ENCODE measurements at places on chromosomes 3 and 15. TPM values are rescaled to one million over a fixed set of nuclear protein-coding genes. Genes with fewer than 3 reads are reported as not detected.

LRRN1 gene
- total RNA-seq = not detected

MYEF2 gene
- total RNA-seq = 16.6 TPM

ZDHHC19 gene
- total RNA-seq = not detected

PPP1R2 gene
- 113 TPM for total RNA-seq

SPRED1 gene
- total RNA-seq = 56.8 TPM

HRG gene
- total RNA-seq = not detected

Data from uterine smooth muscle cell (primary cell).